ENCODE measurements at places on chromosomes 13 and 19.

DNA sequence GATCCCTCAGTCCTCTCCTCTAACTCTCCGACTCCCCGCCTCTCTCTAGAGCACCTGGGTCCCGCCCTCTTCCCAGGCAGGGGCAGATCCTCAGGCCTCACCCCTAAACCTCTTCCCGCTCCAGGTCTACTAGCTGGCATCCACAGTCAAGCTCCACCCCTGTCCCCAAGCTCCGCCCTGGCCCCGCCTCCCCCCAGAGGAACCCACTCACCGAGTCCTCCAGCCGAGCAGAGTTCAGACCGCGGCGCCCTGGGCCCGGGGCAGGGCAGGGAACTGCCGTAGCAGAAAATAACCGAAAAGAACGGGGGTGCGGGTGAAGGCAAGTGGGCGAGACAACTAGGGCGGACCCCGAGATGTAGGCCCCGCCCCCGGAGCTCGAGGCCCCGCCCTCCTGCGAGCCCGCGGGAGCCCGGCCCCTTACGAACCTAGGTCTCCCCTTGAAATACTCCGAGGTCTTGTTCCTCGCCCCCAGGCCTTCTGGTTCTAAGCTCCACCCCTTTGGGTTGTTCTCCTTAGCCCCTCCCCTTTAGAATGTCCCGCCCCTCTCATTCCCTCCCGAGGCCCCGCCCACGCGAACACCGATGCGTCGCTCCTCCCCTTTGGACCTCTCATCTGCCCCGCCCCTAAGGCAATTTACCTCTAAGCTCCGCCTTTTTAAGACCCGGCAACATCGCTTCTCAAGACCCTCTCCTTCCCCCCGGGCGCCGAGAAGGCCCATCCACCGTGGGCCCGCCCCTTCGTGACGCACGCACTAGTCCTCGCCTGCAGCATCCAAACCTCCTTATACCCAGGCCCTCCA, at the start of gene GGN:
GGN (minus strand) TSS at position 485 of the 799 bp plus-strand sequence. CDS start 773 bp downstream, outside the sequence.
- DNase-seq = peak; percentile 92

- DNase-seq = no peak
Measured at GRCh38 chr13:73189362-73189761, 130.6 kb downstream of the KLF5 start.

DNA sequence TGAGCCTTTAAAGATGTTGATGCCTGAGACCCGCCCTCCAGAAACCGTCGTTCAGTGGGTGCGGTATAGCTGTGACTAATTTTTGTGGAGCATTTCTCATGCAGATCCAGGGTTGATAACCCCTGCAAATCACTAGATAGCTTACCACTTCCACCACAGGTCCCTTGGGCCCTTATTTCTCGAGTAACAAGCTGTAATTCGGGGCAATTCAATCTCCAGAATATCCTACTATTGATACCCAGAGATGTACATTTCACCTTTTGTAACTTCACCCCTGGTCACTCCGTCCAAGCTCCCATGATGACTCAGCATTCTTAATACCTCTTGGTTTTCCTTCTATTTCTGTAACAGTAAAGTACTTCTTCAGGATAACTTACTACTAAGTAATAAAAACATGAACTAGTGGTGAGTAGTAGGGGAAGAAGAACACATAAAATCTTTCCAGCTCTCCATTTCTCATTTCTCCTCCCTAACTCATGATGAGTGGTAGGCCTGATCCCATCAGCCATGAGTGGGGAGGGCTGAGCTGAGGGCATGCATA, 71.9 kb upstream of the UBL3 start:
- DNase-seq = no peak

- DNase-seq = no peak
Measured at GRCh38 chr19:42442833-42443232, at the start of gene CXCL17. CXCL17 (minus strand) TSS chr19:42442946; CDS start chr19:42442832, 114 bp downstream.

DNA sequence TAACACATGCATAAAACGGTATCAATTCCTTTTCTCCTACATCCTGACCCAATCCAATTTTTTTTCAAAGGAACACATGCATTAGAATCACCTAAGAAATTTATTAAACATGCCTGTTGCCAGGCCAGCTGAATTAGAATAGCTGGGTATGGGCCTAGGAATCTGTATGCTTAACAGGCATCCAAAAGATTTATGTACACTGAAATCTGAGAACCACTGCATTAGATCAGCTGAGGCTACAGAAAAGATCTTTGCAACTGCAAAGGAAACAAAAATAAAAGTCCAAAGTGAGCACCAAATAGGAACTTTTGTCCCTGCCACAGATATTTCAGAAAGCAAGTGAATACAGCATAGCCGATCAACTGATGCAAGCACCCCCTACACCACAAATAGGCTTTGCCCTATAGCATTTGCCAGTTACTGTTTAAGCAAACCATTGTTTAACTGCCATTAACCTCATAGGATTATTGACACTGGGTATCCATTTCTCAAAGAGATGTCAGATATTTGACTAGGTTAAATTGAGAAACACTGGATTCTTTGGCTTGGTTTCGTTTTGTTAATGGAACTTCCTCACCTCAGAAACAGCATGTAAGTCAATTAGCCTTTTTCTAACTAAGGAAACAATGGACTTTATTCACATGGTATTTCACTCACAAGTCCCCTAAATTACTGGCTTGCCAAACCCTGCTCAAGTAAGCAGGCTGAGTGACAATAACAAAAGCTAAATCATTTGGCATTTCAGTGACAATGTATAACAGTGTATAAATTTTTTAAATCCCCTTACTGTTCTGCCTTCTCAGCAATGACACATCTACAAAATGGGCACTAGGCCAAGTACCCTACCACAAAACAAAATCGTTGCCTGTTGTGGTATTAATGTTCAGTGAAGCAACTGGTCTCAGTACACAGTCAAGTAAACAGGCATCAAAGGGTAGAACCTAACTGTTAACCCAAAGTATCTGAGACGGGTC, 67.8 kb downstream of the SUCLA2 start:
- DNase-seq = no peak

GRCh38 chr19:4089400-4089908, 22.8 kb upstream of the ZBTB7A start:
- peak; percentile 87 for DNase-seq

DNA sequence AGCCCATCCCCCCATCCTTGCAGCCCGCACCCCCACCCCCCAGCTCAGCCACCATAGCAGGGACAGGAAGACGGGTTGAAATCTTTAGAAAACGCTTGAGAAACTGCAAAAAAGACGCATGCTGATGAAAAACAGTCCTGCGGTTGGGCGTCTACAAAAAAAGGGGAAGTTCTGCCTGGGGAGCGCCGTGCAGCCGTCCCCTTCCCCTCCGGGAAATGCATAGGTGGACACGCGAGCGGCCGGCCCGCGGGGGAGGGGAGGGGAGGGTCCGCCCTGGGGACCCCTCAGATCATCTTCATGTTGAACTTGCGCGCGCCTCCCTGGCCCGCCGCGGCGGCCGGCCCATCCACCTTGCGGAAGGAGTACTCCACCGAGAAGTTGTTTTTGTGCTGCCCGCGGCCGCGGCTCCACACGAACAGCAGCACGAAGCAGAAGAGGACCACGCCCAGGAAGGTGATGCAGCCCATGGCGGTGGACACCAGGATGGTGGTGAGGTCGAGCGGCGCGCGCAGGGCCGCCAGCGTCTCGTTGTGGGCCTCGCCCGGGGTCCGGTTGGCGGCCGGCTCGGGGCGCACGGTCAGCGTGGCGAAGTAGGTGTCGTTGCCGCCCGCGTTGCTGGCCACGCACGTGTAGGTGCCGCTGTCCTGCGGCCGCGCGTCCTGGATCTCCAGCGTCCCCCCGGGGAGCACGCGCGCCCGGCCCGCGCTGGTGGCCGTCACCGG, 7.9 kb upstream of the PEAK3 start:
- peak; percentile 92 for DNase-seq

DNA sequence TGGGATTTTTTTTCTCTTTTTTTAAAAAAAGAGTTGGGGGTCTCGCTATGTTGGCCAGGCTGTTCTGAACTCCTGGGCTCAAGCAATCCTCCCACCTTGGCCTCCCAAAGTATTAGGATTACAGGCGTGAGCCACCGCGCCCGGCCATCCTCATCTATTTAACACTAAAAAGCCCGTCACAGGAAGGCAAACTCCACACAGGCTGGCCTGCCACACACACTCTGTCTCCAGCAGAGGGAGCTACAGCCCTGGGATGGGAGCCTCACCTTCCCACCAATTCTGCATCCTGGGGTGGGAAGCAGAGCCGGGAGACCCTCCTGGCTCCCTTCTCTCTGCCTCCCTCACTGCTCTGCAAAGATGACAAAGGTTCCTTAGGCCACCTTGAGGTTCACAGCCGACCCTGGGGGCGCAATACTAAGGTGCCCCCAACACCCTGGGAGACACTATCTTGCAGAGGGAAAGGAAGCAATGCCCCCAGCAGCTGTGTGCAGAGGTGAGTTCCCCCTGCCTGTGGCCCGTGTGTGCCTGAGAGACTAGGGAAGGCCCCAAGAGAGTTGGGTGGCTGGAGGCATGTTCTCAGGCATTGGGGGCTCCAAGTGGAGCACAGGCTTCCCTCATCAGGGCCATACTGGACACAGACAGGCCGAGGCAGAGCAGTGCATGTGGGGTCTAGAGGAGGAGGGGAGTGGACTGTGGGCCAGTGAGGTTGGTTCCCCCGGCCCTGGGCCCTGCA, 27.4 kb upstream of the TIMM44 start:
- peak; percentile 68 for DNase-seq

DNA sequence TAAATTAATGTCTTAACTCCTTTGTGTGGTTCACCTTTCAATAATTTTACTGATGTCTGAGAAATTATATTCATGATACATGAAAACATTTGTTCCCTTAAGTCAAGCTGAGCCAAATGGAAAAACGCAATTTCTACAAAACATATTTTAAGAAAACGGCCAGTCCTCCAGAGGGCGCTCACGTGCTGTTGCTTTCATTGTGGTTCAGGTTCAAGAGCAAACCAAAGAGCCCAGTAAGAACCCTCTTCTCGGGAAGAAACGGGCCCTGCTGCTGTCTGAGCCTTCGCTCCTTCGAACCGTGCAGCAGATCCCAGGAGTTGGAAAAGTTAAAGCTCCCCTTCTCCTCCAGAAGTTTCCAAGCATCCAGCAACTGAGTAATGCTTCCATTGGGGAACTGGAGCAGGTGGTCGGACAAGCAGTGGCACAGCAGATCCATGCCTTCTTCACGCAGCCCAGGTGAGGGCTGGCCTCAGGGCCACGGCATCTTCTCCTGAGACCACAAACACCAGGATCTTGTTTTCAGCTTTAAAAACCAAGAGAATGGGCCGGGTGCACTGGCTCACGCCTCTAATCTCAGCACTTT, 4.3 kb downstream of the FAAP24 start:
- peak; percentile 52 for DNase-seq

DNA sequence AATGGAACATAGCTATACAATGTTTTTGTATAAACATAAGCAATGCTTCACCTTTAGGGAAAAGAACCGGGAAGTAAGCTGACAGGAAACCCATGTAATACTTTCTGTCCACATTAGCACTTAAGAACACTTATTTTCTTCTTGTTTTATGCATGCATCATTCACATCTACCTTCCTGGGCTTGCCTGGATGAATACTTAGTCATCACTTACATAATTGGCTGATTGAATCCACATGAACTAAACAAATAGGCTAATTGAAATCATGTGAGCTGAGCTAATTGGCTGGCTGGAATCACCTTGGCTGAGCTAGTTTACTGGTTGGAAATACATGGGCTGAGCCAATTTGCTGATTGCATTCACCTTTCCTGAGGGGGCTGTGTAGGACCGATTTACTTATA, 78.8 kb downstream of the ZNF726 start:
- no peak for DNase-seq

DNA sequence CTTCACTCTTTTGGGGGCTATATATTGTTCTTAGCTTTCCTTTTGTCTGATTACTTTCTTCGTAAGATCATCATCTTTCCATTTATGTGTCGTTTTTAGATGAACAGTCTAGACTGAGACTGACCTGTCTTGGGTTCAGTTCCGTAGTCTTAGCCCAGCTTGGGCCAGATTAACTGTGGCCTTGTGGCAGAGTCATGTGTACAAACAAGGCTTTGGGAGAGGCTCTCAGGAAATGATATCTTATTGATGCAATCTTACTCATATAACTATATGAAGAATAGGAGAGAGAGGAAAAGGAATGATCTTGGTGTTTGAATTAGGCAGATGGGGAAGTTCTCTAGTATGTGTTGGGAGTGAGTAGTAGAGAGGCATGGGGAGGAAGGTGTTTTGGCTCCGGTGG, 6.8 kb upstream of the ERCC5 start:
- no peak for DNase-seq

DNA sequence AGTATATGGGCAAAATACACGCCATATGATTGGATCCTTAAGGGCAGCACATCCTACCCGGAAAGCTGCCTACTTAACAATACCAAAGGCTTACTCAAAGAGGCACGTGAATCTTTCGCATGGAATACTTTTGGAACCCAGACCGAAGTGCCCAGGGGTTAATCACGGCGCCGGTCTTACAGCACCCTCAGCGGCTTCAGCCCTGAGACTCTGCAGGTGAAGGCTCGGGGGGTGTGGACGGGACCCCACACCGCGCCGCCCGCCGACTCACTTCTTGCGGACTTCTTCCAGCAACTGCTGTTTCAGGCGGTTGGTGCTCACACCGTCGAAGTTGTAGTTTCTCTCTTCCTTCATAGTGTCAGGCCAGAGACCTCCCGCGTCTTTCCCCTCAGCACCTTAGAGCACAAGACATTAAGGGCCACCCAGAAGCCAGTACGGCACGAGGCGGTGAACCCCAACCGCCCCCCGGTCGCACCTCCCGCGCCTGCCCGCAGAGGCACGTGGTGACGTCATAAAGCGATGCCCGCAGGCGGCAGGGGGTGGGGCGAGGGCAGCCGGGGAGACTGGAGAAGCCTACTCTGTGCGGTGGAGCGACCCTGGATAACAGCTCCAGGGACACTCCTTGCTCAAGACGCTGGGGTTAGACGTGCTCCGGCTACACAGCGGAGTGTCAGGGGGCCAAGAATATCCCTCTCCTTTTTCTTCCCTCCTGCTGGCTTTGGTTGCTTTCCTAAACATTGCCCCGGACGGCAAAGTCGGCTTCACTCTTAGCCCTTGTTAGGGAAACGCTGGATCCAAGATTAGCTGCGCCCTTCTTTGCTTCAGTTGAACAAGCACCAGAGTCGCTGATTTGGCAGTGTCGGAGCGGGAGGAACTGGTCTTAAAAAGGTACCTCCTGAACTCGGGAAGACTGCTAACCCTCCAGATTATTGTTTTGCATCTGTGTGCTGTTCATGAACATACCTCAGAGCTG, at the start of gene CCDC169:
CCDC169 (minus strand) TSS at position 449 of the 973 bp plus-strand sequence; CDS start at position 354, 95 bp downstream.
- peak; percentile 32 for DNase-seq

GRCh38 chr13:94454906-94455305, 24.6 kb downstream of the DCT start:
- DNase-seq = no peak

- DNase-seq = no peak
Measured at GRCh38 chr13:102530751-102531150, 66.0 kb upstream of the TPP2 start.

- DNase-seq = no peak
Measured at GRCh38 chr13:29421118-29421517, 174.4 kb downstream of the SLC7A1 start.

GRCh38 chr19:5738423-5738822, 18.0 kb downstream of the CATSPERD start:
- no peak for DNase-seq

- DNase-seq = peak; percentile 90
Measured at GRCh38 chr19:45681391-45682015, 10.2 kb downstream of the SNRPD2 start.

- DNase-seq = no peak
Measured at GRCh38 chr13:25168790-25169189, 3.3 kb downstream of the AMER2 start.

GRCh38 chr13:35888457-35888883, 242.7 kb downstream of the DCLK1 start:
- no peak for DNase-seq

All from GM20000 (cell line).